Hepatic stellate cell (primary cell): ENCODE measurements at places on chromosomes 2 and 18.

GRCh38 chr2:54866868-54867267, 143.4 kb downstream of the EML6 start:
- DNase-seq: no peak

DNA sequence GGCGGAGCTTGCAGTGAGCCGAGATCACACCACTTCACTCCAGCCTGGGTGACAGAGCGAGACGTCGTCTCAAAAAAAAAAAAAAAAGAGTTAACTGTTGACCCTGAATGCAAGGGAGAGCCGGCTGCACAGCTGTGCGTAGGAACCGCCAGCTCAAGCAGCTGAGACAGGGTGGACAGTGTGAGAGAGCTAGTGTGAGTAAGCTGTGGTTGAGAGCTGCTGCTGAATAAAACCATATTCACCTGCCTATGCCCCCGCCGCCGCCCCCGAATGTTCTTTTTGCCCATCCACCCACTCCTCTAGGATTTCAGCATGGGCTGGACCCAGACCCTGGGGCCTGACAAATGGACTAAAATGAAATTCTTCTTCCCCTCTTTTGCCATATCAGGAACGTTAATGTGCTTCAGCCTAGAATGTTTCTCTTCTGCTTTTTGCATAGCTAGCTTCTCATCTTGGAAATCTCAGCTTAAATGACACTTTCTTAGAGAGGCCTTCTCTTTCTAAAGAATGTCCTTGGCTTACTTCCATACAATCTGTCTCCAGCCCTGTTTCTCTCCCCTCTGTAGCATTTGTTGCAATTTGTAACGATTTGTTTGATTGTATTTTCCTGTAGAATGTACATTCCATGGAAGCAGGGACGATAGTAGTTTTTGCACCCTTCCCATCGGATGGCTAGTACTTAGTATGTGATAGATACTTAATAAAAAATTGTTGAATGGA, 142.7 kb downstream of the KLHL14 start:
- DNase-seq: no peak

- no peak for DNase-seq
Measured at GRCh38 chr18:43486462-43486861, 209.2 kb upstream of the SYT4 start.

- DNase-seq: no peak
Measured at GRCh38 chr18:63220903-63221302, 98.7 kb downstream of the BCL2 start.

DNA sequence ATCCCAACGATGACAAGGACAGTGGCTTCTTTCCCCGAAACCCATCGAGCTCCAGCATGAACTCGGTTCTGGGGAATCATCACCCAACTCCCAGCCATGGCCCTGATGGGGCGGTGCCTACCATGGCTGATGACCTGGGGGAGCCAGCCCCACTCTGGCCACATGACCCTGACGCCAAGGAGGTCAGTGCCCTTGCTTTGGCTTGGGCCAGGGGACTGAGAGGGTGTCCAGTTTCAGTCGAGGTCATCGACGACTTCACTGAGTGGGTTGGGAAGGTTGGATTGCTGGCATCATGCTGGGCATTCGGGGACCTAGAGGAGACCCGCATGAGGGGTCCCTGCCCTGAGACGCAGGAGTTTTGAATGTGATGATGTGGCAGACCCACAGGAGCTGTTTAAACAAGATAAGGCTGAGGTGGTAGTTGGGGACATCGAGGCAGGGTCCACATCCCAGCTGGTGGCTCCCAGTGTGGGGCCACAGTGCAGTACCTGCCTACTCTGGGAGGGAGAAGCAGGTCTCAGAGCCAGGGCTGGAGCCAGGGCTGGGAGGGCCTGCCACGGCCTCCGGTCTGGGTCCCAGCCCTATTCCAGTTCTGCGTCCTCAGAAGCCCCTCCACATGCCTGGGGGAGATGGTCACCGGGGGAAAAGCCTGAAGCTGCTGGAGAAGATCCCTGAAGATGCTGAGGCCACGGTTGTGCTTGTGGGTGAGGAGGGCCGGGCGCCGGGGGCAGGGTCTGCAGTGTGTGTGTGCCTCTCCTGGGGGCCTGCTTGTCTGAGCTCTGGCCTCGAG, 6.0 kb downstream of the SLC4A3 start:
- DNase-seq: no peak

GRCh38 chr2:127591221-127591923, 54.6 kb upstream of the GPR17 start:
- DNase-seq: peak; percentile 88

DNA sequence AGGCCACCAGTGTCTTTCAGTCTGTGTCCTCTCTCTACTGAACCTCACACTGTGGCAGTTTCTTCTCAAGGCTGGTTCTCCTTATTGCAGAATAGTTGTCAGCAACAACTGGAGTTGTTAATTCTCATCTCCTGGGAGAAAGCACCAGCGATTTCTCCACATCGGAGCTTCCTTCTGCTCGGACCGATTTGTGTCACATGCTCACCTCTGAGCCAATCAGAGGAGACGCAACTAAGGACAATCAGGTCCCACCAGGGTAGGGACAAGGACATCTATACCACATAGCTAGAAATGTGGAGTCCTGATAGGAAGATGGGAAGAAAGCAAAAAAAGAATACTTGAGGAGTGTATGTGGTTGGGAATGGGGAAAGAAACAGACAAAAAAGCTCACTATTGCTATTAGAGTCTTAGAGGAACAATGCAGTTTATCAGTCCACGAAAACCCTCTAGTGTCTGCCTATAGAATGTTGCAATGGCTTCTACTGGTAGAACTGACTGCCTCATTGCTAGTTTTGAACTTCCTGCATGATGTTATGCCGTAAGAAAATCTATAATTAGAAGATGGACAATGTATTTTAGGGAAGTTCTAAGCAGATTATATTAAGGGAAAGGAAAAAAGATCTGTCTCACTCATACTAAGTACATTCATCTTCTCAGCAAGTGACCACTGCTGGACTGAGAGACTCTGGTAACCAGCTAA, 169.7 kb downstream of the CDCA7 start:
- no peak for DNase-seq

DNA sequence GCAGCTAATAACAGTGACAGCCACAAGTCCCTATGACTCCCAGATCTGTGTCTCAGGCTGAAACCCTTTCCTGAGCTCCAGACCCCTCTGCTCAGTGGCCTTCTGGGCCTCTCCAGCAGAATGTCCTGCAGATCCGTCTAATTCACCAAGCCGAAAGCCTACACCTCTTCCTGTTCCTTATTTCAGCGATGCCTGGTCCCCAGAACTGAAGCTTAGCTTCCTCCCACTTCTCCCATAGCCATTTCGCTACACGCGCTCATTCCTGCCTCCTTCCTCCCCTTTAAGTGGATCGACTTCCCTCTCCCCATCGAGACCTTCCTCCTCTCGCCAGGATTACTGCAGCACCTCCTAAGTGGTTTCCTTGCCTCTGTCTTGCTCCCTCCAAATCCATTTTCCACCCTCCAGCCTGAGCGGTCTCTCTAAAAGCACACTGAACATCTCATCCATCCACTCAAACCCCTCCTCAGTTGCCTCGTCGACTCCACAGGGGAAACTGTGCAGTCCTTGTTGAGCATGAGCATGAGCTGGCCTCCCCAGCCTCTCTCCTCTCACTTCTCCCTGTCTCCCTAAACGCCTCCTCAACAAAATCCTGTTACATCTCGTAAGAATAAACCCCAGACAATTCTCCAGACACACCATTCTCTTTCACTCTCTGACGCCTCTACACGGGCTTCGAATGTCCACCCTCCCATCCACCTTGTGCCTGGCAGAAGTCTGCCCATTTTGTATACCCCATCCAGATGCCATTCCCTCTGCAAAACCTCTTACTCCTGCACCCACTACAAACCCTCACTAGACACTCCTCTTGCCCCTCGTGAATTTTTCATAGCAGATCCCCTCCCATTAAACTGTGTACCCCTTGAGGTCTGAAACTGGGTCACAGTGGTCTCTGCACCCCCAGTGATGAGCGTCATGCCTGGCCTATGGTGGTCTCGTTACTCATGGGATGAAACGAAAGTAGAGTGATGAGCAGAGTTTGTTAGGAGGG, 232.6 kb downstream of the ATAD2B start:
- no peak for DNase-seq

DNA sequence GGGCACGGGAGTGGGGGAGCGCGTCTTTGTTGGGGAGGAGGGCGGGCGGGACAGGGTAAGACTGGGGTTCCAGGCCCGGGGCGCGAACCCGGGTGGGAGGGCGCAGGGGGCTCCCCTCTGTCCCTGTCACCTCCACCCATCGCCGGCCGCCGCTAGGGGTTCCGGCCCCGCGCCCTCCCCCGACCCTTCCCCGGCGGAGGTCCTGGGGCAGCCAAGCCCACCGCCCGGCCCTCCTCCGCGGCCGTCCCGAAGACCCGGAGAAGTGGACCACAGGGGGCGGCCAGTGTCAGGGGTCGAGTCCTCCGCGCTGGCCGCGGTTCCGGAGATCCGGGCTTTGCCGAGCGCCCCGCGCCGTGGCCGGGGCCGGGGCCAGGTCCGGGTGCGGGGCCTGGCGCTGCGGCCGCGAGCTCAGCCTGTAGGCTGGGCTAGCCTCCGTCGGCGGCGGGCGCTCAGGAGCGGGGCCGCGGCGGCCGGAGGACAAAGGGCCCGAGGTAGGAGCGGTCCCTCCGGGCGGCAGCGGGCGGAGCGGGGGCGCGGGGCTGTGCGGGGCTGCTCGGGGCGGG, 16.6 kb upstream of the E2F6 start:
- DNase-seq: no peak

- DNase-seq: no peak
Measured at GRCh38 chr2:152189622-152190495, 14.3 kb upstream of the STAM2 start.

DNA sequence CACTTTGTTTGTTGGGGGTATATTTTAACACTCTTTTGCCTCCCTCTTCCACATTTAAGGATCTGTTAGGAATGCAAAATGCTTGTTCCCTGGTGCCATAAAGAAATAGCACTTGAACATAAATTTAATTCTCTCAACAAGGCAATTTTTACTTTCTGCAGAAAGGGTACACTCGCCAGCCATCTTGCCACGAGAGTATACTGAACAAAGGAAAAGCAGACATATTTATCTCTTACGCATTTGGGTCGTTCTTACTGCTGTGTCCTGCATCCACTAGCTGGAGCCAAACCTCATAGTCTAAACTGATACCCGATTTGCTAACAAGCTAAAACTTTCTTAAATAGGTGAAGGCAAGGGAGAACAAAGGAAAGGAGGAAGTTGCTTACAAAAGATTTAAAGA, 129.5 kb downstream of the B3GNT2 start:
- DNase-seq: no peak

DNA sequence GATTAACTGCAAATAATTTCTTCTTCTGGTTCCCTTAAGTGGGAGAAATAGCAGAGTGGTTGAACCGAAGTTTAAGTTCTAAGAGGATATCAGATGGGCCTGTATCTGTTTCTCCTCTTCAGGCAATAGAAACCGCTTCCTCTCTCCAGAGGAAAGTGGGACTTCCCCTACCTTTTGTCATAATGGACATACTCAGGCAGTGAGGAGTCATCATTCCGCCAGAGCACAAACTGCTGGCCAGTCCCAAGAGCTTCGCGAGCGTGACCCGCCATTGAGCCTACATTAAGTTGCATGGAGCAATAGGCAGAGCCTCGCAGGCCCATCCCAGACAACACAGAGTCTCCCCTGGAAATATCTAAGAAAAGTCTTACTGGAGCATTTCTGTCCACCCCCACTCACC, 158.9 kb downstream of the LDLRAD4 start:
- DNase-seq: no peak

DNA sequence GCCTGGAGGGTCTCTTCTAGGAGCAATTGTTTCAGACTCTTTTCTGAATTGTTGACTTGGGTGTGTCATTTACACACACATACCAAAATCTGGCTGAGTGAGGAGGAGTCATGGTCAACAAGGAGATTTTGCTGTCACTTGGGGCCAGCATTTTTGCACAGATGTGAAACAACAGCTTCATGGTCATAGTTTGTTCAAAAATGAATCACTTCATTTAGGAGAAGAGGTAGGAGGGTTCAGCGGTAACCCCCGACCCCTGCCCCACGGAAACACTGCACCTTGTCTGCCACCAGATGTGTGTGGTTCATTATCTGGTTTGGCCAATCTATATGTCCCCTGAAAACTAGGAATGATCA, 42.2 kb downstream of the LBH start:
- no peak for DNase-seq

DNA sequence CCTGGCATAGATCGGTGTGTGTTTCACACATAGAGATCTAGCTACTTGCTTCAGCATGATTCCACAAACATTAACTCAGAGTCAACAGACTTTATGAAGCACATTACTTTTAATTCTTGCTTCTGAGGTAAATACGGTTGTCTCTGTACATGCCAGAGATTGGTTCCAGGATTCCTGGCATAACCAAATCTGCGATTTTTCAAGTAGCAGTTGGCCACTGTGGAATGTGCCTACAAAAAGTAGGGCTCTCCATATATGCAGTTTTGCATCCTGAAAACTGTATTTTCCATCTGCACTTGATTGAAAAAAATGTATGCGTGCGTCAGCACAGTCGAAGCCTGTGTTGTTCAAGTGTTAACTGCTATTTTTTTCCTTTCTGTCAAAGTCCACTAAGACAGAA, 85.0 kb downstream of the ZAP70 start:
- no peak for DNase-seq

DNA sequence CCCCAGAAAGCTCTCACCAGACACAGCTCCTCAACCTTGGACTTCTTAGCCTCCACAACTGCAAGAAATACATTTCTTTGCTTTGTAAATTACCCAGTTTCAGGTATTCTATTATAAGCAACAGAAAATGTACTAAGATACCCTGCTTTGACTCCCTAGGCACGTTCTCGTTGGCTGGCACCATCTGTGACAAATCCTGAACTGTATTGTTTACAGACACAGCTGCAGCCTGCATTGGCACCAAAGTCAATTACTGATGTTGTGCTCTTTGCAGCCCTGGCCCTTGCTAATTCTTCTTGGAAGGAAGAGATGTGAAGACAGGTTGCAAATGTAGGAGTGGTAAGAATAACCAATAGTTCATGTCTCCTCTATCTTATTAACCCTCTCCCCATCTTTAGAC, 72.7 kb upstream of the FAM136A start:
- DNase-seq: no peak

GRCh38 chr2:40098786-40099470, 319.9 kb upstream of the THUMPD2 start:
- no peak for DNase-seq

DNA sequence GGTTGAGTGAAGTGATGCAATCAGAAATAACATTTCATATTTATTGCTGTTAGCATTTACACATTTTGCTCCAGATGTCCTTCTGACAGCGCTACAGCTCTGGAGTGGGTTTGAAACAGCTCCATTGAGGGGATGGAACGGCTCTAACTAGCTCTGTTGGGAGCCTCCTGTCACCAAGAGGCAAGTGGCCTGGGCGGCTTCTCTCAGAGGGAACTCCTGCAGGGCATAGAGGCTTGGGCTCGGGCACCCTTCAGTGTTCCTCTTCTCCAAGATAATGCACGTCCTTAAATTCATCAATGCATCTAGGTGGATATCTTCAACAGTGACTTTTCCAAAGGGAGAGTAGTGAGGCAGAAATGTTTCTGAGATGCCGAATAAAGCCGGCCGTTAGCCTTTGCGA, 122.5 kb downstream of the CNTNAP5 start:
- DNase-seq: no peak
